ENCODE measurements at places on chromosomes 2 and 18.

DNA sequence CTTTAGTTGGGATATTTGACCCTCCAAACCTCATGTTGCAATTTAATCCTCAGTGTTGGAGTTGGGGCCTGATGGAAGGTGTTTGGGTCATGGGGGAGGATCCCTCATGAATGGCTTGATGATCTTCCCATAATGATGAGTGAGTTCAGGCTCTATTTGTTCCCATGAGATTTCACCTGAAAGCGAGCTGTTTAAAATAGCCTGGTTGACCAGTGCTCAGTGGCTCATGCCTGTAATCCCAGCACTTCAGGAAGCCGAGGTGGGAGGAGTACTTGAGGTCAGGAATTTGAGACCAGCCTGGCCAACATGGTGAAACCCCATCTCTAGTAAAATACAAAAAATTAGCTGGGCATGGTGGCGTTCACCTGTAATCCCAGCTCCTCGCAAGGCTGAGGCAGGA lies 14.9 kb upstream of the PSME4 start:
- DNase-seq: no peak

GRCh38 chr2:19823507-19823906 lies 78.3 kb downstream of the TTC32 start:
- no peak for DNase-seq

DNA sequence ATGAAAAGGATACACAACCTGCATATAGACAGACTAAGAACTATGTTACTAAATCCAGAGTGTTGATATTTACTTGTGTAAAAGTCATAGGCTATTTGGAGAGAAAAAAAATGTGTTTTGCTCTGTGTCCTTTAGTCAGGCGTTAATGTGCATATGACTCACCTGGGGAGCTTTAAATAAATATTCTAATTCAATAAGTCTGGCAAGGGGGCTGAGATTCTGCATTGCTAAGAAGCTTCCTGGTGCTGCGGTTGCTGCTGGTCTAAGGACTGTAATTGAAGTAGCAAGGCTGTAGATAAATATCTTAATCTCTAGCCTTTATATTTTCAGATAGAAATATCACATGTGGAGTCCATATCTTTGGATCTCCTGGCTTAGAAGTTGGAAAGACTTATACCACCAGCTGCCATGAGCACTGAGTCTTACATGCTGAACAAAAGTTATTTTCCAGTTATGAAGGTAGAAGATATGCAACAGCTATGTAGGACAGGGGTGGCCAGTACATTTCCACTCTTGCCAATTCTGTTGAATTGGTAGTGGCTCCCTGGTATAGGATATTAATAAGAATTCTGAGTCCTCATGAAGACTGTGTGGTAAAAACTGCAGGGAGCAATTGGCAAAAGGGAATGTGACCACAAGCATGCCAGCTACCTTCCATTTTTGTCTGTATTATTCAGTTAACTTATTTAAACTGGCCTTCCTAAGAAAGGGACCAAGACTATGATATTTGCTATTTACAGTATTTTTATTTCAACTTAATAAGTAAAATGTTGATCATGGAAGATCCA lies 4.8 kb downstream of the SPAG16 start:
- DNase-seq: no peak

- DNase-seq: no peak
Observed at GRCh38 chr2:210027608-210028007, 25.2 kb downstream of the RPE start.

DNA sequence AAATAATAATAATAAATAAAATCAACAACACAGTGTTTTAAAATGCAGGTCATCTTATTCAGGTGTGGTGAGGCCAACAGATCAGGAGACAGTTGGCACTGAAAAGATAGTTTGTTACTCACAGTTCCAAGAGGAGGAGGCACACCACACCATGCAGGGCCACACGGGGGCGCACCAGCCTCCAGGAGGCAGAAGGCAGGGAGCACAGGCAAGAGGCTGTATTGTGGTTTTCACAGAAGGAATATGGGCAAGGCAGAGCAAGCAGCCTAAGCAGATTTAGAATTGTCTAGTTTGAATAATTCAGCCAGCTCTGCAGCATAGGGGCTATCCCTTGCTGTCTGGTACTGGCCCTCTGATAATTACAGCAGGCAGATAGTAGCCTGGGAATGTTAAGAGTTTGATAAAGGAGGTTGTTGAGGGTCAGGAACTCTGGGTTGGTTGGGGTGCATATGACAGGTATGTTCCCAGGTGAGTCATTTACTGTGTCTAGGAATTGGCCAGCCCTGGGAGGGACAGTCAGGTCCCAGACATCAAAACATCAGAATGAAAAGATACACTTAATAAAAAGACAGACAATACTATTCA lies 31.3 kb downstream of the KIAA2012 start:
- no peak for DNase-seq

DNA sequence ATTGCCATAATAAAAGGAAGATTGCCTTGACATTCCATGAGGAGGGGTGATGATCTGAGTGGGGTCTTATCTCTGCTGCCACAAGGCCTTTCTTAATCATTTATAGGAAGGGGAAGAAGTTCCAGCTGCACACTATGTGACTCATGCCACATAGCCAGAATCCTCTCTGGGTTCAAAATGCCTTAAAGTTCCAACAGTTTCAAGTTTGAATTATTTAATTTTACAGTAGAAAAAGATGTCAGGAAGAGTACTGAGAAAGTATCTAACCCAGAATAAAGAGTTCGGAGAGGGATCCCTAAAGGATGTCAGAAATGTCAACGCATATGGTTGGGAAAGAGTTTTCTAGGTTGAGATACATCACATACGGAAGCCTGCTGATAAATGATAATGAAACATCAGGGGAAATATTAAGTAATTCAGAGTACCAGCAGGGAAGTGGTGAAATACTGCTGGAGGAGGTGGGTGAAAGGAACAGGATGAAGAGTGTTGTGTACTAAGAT lies 999.9 kb downstream of the TSN start:
- peak; percentile 4 for DNase-seq

DNA sequence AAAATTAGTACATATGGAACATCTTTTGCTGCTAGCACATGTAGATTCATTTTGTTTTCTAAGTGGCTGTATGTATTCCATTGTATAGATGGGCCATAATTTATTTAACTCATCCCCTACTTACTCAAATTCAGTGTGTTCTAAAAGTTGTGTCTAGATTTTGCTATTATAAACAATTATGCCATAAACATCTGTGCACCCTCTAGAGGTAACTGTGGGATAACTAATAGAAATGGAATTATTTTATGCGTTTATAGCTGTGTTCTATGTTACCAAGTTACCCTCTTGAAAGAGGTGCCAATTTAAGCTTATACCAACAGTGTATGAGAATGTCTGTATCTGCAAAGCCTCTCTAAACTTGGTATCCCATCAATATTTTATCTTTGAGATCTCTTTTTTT lies 100.4 kb downstream of the MMADHC start:
- DNase-seq: no peak

DNA sequence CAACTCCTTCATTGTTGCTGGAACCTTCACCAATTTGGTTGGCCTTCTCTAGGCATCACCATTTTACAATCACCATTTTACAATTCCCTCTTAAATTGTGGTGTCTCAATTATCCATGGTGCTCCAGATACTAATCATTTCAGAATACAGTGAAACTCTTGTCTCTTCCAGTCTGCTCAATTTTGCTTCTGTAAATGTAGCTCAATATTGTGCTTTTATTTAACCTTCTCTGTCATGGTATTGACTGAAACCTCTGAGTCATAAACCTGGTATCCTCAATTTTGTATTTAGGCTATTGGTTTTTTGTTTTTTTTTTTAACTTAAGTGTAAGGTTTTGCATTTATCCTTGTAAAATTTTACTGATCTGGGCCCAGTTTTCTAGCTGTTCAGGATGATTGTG lies 16.1 kb downstream of the STRADB start:
- no peak for DNase-seq

- no peak for DNase-seq
Observed at GRCh38 chr2:60157283-60157682, 396.2 kb downstream of the BCL11A start.
